ENCODE measurements at places on chromosomes 16 and 17.

GRCh38 chr17:31392856-31393748 is 1.6 kb downstream of the RAB11FIP4 start:
- DNase-seq: no peak

DNA sequence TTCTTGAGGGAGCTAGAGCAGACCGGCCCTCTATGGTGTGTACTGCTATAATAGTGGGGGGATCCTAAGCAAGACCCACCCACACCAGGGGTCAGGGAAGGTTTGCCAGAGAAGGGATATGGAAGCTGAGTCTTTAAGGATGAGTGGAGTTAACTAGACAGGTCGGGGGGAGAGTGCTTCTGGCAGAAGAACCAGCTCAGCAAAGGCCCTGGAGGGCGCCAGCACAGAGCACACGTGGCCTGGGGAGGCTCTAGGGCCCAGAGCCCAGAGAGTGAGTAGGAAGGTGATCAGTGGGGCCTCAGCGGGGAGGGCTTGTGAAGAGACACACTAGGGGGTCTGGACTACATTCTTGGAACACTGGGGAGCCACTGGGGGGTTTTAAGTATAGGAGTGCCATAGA is 21.1 kb downstream of the NGFR start:
- DNase-seq: no peak

- DNase-seq: no peak
These were observed 9.6 kb downstream of the STX1B start for GRCh38 chr16:31000671-31001382.

- DNase-seq: no peak
These were observed 107.9 kb downstream of the KATNIP start for GRCh38 chr16:27657811-27658210.

DNA sequence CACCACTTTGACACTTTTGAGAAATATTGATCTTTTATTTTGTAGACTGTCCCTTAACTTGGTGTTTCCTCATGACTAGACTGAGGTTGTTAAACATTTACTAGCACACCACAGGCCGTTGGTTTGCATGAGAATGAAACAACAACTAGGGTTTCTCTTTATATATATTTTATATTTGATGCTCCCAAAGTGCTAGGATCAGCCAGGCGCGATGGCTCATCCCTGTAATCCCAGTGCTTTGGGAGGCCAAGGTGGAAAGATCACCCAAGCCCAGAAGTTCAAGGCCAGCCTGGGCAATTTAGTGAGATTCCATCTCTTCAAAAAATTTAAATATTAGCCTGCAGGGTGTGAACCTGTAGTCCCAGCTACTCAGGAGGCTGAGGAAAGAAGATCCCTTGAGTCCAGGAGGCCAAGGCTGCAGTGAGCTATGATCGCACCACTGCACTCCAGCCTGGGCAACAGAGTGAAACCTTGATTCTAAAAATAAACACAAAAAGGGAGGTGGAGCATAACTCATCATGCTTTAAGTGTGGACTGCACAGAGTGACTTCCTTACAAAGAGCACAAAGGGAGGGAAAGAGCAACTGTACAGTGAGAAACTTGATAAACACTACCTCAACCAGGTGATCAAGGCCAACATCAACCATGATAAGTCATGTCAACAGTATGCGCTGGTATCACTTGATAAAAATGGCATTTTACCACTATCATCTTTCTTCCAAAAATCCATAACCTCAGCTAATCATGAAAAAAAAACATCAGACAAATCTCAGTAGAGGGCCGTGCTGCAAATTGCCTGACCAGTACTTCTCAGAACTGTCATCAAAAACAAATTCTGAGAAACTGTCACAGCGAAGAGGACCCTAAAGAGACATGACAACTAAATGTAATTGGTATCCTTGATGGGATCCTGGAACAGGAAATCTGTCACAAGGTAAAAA is 72.8 kb upstream of the ATF7IP2 start:
- DNase-seq: no peak

- no peak for DNase-seq
These were observed 53.2 kb downstream of the SMG6 start for GRCh38 chr17:2250140-2251095.

DNA sequence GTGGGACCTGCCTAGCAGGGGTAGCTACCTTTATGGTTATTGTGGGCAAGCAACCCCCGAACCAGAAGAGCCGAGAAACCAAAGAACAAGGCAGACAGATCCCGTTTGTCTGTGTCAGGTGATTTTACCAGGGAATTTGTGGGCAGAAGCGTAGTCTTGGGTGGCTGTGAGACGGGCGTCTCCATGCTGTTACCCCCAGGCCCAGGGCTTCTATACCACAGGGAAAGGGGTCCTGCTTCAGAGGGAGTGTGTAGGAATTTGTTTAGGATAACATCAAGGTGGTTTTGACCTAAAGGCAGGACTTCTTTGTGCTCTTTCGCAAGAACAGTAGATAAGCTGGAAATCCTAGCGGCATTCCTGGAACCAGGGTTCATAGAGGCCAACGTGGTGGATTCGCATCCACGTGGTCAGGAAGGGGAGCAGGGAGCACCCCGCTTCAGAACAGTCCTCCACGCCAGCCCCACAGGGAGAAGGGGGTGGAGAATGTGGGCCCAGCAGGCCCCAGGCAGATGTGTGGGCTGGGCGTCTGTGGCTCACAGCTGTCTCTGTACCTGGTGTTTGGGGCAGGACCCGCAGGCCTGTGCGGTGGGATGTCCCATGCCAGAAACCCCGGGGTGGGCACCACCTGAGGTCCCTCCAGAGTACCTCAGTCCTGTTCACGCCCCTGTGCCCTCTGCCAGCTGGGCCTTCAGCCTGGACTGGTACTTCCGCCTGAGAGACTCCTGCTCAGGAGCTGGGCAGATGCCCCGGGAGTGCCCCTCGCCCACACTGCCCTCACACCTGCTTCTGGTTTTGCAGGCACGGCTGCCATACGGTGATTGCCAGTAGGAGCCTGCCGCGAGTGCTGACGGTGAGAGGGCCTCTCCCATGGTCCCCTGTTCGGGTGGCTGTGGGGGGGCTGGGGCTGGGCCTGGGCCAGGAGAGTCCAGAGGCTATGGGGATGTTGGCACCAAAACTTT is 4.1 kb downstream of the DECR2 start:
- DNase-seq: no peak

GRCh38 chr16:29994600-29995323 is 655 bp downstream of the HIRIP3 start:
- DNase-seq: peak; percentile 29

- no peak for DNase-seq
These were observed 6.8 kb downstream of the SCARF1 start for GRCh38 chr17:1638624-1639300.

DNA sequence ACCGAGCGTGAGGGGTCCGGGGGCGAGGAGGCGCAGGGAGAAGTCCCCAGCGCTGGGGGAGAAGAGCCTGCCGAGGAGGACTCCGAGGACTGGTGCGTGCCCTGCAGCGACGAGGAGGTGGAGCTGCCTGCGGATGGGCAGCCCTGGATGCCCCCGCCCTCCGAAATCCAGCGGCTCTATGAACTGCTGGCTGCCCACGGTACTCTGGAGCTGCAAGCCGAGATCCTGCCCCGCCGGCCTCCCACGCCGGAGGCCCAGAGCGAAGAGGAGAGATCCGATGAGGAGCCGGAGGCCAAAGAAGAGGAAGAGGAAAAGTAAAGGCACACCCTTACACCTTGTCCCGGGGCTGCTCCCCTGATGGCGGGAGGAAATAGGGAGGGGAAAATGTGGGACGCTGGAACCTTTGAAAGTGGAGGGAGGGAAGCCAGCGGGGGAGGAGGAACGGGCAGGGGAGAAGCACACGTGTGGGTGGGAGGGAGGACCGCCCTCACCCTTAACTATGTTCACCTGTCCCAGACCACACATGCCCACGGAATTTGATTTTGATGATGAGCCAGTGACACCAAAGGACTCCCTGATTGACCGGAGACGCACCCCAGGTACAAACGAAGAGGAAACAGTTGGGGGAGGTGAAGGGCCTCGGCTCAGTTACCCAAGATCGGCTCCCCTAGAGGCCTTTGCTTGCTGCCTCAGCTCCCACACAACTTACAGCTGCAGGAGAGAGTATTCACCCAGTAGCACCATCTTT is 916 bp downstream of the PAGR1 start:
- peak; percentile 45 for DNase-seq

DNA sequence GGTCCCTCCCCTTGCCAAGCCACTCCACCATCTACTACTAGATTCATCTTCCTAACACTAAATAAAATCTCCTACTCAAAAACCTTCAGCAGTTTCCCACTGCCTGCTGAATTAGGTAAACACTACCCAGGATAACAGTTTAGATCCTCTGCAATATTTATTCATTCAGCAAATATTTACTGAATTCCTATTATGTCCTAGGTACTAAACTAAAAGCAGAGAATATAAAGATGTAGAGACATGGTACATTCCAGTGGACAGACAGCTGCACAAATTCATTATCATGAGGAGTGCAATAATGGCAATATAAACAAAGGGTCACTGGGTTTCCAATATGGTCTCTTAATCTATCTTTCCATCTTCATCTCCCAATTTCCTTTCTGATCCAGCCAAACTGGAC is 30.7 kb upstream of the HOXB13 start:
- no peak for DNase-seq

- DNase-seq: peak; percentile 97
These were observed at the start of gene NHERF1 for GRCh38 chr17:74748529-74749278. TSS of gene NHERF1 (plus strand) at chr17:74748628. CDS start at chr17:74748847, 219 bp downstream.

GRCh38 chr17:8557176-8557806 is 73.2 kb downstream of the MYH10 start:
- no peak for DNase-seq

GRCh38 chr17:79400989-79401703 is 209.7 kb downstream of the RBFOX3 start:
- DNase-seq: peak; percentile 43

- no peak for DNase-seq
These were observed 12.3 kb downstream of the KRT9 start for GRCh38 chr17:41559548-41559947.

DNA sequence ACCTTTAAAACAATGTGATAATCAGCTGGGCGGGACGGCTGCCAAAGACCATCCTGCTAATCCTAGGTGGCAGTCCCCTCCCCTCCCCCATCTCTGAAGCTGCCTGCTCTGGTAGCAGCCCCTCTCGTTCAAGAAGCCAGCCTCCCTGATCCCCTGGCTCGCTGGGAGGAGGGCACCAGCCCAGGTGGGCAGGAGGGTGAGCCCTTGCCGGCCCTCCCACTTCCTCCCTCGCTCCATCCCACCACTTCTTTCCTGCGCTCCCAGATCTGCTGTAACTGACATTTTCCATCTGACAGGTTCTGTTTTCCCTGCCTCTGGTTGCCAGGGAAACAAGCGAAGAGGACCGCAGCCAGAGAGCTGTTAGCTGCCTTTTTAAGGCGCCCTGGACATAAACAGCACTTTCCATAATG is 155.7 kb upstream of the TNRC6C start:
- no peak for DNase-seq

GRCh38 chr16:11698271-11698689 is 30.0 kb downstream of the SNN start:
- DNase-seq: no peak

DNA sequence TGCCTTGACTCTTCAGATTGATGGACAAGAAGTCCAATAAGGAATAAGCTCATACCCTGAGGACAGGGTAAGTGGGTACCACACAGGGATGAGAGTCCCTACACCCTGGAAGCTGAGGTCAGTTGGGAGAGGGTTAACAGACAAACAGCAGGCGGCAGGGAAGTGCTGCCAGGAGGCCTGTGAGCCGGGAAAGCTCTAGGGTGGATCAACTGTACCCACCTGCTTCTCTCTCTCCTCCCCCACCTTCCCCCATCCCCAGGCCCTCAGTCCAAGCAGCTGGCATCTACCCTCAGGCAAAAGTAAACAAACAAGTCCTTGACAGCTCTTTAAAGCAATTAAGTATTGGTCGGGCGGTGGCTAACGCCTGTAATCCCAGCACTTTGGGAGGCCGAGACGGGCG is 20.7 kb upstream of the MYLK3 start:
- DNase-seq: no peak

- DNase-seq: no peak
These were observed 17.4 kb upstream of the GPRC5C start for GRCh38 chr17:74414510-74414909.

DNA sequence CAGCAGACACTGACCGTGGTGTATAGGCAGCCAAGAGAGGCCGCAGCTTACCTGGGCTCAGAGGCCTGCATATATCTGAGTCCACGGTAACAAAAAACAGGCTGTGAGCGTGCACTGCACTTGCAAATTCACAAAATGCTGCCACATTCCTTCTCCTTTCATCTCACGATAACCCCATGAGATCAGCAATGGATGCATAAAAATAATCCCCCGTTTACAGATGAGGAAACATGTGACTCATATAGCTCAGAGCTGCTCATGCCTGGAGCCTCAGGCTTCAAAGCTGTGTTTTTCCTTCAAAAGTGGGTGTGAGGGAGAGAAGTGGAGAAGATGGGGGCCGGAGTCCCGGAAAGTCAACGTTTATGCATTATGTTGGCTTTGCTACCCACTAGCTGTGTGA is 118.3 kb upstream of the FOXF1 start:
- DNase-seq: no peak

DNA sequence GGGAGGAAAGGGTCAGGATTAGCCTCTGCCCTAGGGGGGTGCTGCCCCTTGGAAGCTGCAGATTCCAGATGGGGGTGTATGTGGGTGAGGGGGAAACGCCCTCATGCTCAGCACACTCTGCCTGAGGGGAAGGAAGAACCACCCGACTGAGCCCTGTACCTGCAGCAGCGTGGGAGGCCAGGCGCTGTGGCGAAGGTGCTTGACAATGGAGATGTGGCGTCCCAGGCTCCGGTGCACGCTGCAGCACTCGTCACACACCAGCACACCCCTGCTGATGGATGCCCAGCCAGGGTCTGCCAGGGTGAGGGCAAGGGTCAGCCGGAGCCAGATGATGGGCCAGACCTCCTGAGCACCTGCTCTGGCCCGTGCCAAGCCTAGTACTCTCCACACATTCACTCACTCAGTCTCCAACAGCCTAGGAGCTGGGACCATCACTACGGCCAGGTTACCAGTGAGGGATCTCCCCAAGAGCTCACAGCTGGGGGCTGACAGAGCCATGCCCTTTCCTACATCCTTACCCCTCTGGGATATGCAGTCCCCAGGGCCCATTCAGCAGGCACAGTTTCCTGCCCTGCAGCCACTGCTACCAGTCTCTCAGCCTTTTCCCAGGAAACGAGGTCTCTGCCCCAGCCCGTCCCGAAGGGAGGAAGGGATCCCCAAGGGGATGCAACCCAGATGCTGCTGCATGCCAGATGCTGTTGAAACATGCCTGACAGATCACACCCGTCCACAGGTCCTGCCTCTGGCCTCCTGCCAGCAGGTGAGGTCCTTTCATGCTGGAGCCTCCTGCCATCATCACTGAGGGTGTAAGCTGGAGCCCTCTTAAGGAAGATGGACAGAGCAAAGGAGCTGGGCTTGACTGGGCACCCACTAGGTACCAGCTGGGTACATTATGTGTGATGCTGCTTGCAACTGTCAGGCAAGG is 5.9 kb downstream of the GIT1 start:
- DNase-seq: no peak

GRCh38 chr17:29151567-29151966 is 28.6 kb downstream of the MYO18A start:
- DNase-seq: no peak
